Right renal pelvis (tissue), 4 donors: ENCODE measurements at places on chromosomes 1 and 21. TPM values are rescaled to one million over a fixed set of nuclear protein-coding genes. Genes with fewer than 3 reads are reported as not detected.

- DNase-seq, result no peak
Observed at GRCh38 chr1:29523136-29523535, 286.8 kb downstream of the PTPRU start.

The AVPR1B gene
- polyA plus RNA-seq, result 0.71 TPM

GRCh38 chr1:114585231-114585630, 3.8 kb upstream of the BCAS2 start:
- DNase-seq, result no peak

GRCh38 chr21:41795726-41796125, 28.9 kb upstream of the RIPK4 start:
- no peak for DNase-seq

DNA sequence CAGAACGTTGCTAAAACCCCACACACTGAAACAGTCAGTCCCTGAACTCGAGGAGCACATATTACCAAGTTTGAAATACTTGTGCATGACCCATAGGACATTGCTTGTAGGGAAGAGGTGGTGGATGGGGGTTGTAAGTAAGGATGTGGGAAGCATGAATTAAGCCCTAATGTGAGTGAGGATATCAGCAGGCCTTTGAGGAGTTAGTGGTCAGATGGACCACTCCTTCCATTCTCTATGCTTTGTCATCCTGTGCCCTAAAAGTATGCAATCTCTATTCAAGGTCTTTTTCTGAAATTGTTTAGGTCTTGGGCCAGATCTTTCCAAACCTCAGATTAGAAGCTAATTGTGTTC, 70.9 kb upstream of the SAMSN1 start:
- DNase-seq, result no peak

- no peak for DNase-seq
Observed at GRCh38 chr1:57464756-57465155, 40.9 kb upstream of the DAB1 start.

DNA sequence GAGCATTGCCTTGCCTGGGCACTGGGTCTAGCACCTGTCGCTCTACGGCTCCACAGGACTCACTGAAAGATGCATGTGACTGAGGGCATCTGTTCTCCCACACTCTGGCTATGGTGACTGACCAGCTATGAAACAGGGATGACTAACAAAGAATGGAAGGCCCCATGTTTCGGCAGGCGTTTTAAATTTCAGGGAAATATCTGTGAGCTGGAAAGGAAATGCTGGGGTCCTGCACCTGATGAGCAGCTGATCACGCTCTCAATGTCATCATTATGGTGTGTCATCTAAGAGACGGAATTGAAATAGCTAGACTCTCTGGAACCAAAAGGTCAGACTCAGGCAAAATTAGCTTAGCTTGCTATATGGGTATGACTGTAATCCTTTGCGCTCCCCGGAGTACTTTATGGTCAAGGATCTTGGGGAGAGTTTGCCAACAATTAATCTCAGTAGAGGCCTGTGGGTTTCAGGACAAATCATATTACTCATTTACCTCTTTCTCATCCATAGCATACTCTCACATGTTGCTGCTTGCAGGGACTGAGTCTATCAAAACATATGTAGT, 24.5 kb upstream of the PALMD start:
- no peak for DNase-seq

- DNase-seq, result peak; percentile 36
Observed at GRCh38 chr1:51192213-51192843, 43.7 kb upstream of the RNF11 start.

The RGS8 gene
- polyA plus RNA-seq, result 0.04 TPM

DNA sequence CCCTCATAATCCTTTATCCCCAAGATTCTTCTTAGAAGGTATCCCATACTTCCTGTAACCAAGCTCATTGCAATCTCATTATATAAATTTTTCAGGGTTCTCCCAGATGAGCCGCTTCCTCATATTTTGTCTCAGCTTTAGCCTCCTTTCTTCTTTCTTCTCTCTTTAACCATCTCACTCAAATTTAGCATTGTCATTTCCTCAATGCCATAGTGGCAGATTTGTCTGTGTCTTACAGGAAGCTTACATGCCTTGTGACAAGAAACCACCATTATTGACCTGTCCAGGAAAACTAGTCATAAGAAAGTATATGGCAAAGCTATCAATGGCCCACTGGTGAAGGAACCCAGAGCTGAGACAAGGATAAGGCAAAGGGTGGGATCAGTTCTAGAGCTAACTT, 6.0 kb upstream of the FCRL2 start:
- no peak for DNase-seq

DNA sequence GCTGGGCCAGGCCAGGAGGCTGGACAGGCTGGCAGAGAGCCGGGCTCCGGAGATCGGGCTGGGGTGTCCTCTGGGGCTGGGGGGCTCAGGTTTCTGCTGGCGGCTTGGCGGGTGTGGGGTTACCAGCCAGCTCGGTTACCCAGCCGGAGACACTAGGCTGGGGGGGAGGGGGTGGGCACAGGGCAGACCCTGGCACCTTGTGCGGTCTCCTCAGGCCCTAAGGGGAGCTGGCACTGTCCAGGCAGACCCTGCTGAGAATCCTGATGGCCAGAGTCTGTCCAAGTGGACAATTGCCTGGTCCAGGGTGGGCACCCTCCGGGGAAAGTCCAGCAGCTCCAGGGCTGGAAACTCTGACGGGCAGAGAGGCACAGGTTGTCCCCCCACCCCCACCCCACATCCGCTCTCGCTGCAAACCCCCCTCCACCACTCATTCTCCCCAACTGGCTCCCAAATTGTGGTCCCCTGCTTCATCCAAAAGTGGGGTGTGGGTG, 6.7 kb downstream of the ZBTB7B start:
- no peak for DNase-seq

The ARHGAP30 gene
- 2.0 TPM for polyA plus RNA-seq

DNA sequence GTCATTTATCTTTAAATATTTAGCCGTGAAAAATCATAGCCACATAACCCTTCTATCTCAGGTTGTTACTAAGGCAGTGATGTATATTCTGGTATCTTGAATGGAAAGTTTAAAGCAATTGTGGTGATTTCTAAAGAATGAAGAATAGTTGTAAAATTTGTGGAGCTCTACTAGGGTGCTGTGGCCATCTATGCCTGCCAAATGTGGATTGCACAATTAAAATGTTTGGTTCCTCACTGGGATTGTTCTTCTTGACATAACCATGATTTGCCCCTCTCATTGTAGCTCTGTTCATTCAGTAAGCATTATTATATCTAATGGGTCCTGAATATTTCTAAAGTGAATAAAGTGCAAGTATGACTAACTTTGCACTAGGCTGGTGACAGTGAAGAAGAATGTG, 50.1 kb downstream of the AK4 start:
- no peak for DNase-seq

The RXFP4 gene
- polyA plus RNA-seq, result 0.25 TPM

The IL24 gene
- polyA plus RNA-seq, result 0.37 TPM
